Adrenal gland (tissue), 19 donors: ENCODE measurements at places on chromosomes 3 and 15.

DNA sequence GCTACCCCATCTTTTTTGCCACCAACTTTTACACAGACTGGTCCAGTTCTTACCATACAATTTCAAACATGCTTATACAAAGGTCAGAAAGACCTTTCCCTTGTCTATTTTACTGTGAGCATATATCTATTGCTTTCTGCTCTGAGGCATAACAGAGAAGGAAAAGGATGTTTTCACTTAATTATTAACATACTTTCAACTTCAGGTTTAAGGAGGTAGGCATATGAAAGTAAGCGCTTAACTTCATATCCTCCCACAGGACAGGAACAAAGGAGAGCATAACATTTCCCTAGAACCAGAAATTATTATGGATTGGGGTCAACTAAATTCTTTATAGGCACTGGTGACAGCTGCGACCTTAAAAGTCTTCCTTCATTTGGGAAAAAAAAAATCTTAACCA lies 1.1 kb downstream of the MYEF2 start:
- DNase-seq = no peak

GRCh38 chr3:55488398-55489055 lies 1.4 kb upstream of the WNT5A start:
- peak; percentile 63 for DNase-seq

DNA sequence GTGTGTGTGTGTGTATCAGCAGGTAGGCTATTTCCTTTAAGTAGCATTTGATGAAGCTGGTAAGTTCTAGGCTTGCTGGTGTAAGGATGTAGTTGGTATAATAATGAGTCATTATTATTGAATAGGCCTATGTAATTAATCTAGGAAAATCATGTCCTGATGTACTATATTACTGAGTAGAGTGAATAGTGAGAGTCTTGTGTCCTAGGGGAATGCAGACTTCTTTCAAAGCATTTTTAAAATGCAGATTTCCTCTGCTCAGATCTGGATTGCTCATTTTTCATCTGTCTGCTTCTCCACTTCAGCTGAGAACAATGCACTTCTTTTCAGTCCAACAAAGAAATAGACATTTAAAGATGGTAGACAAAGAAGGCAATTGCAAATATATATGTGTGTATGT lies 434.2 kb upstream of the ONECUT1 start:
- DNase-seq = no peak

GRCh38 chr15:71440489-71441110 lies 325.3 kb downstream of the THSD4 start:
- no peak for DNase-seq

DNA sequence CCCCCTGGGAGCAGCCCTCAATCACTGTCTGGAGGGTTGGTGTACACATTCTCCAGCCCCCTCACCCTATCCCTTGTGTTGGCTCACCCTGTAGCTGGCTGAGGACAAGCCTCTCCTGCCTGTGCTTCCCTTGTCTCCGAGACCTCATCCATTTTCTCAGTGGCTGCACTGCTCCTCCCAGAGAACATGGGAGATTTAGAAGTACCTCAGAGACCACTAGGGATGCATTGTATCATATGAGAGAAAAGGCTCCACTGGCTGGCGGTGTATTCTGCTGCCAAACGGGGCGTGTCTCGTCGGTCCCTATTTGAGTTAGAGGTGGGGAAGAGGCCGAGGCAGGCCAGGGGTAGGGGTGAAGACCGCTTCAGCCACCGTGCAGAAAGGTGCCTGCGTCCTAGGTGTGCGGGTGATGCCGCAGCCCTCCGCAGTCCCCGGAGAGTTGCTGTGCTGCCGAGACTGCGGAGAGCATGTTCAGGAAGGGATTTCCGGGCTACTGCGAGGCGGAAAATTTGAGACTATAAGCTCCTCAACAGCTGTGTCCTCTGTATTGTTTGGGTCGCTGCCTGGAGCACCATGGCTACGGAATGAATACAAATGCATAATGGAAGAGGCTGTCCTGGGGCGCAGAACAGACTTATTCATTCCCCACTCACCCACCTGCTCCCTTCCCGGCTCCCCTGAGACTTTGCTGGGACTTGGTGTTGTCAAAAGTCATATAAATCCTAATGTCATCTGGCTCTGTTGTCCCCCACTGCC lies 43.8 kb downstream of the SPSB4 start:
- peak; percentile 23 for DNase-seq

- no peak for DNase-seq
Measured at GRCh38 chr15:80744415-80744814, 34.8 kb upstream of the CEMIP start.

- DNase-seq = no peak
Measured at GRCh38 chr3:8532251-8532871, 30.7 kb downstream of the LMCD1 start.

- DNase-seq = peak; percentile 91
Measured at GRCh38 chr3:37526511-37526910, 335.2 kb upstream of the CTDSPL start.

DNA sequence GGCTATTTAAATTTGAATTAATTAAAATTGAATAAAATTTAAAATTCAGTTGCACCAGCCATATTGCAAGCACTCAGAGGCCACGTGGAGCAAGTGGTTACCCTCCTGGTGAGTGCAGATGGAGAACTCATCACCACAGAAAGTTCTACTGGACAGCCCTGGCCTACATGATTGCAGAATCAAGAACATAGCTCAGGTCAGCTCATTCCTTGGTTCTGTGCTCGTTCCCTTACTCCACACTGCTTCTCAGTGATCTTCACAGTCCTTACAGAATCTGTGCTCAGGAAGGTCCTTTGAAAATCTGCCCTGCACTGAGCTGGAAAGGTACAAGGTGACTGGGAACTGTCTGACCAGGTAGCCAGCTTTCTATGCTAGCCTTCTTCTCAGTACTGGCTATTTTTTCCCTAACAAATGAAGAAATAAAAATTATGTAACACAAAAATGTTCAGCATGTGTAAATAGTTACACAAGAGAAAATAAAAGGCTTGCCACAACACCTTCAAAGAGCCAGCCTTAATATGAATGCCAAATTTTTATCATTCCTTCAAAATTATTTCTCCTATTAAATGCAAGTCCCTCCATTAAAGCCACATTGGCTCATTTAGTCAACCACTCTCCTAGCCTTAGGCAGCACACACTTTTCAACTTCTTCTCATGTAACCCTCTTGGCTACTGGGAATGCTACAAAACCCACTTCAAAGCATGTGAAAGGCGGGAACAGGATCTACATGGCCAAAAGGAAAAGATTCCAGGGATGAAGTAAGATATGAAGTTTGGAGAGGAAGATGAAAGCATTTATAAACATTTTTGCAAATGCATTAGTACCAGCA lies 326.4 kb upstream of the WNT5A start:
- DNase-seq = no peak

GRCh38 chr15:81548365-81549130 lies 174.5 kb upstream of the TMC3 start:
- no peak for DNase-seq

GRCh38 chr15:36208868-36209582 lies 370.4 kb upstream of the CDIN1 start:
- no peak for DNase-seq

DNA sequence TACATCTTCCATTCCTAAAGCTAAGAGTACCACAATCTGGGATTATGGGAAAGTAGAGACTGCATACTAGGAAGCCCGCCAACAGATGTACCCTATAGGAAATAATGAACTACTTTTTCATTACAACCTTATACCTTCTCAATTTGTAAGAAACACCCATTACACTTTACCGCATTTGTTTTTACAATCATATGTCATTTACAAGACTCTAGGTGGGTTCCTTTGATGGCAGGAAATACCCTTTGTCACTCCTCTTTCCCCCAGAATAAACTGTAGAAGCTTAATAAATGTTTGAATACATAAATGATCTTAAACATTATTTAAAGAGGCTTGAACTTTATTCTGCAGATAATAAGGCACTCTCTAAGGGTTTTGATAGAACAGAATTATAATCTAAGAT lies 150.1 kb upstream of the TGFBR2 start:
- DNase-seq = no peak

DNA sequence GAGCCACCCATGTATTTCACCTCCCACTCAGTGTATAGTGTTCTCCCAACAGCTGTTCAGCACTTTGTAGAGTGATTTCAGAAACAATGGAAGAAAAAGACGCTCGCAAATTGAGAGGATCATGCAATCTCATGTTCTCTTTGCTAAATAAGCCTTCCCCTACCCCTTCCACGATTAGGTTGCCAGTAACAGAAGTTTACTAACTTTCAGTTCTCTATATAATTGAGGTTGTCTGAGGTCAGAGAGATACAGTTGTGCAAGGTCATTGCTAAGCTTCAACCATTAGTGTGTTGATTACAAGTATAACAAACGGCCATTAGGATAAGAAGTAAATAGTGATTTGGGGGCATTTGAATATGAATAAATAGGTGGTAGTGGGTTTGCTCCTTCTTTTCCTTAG lies 99.6 kb downstream of the TUSC7 start:
- DNase-seq = no peak

DNA sequence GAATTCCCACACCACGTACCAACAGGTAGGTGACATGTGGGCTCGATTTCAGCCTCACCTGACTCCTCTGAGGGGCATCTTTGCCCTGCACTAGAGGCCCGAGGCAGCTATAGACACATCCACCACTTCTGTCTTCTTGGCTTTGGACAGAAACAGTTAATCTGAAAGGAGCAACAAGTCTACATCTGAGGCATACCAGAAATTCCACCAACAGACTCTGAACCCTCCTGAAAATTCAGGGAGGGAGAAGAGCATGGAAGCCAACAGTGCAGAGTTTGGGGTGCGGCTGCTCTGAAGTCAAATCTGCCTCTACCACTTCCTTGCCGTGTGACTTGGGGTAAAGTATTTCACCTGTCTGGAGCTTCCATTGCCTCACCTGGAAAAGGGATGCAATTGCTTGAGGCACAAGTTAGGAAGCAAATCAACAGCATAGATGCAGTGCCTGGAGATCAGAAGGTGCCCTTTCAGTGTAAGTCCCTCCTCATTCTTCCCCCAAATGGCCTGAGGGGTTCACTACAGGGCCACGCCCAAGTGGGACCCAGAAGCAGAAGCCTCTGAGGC lies 119.8 kb downstream of the SHQ1 start:
- no peak for DNase-seq

GRCh38 chr3:129703913-129704312 lies 97.4 kb upstream of the PLXND1 start:
- DNase-seq = no peak

DNA sequence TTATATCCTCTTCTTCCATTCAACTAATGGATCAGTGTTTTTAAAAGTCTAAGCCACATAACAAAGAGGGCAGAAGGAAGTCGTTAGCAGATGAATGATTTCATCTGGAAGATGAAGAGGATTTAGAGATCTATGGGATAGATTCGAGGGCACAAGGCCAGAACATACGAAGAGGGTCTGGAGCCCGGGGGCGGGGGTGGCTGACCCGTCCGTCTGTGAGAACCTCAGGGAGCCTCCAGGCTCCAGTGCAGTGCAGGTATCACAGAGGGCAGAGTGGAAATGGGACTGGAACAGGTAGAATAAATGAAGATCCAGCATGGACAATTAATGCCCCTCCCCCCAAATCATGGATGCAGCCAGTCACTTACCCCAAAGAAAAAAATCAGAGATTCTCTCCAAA lies 1.5 kb upstream of the GOLGA8B start:
- DNase-seq = no peak

- DNase-seq = no peak
Measured at GRCh38 chr15:62394079-62394478, 229.0 kb upstream of the C2CD4B start.

GRCh38 chr15:49898575-49899283 lies 220.3 kb downstream of the ATP8B4 start:
- DNase-seq = no peak

DNA sequence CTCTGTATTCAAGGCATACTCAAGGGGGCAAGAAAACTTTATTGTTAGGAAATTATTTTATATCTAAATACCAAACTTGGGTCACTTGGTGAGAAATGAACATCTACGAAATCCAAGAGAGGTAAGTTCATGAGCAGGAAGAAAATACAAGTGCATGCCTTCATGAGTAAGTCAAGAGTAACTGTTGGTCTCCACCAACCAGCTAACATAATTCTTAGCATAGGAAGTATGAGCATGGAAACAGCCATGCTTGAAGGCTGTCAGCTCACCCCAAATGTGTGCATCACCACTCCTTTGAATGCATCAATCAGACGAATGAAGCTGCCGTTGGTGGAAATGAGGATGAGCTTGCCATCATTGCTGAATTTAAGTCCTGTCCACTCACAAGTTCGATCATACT lies 13.9 kb downstream of the PPM1M start:
- no peak for DNase-seq

GRCh38 chr15:72796515-72797337 lies 13.2 kb upstream of the ADPGK start:
- DNase-seq = peak; percentile 67

GRCh38 chr3:133742351-133743091 lies 3.7 kb upstream of the TF start:
- no peak for DNase-seq

DNA sequence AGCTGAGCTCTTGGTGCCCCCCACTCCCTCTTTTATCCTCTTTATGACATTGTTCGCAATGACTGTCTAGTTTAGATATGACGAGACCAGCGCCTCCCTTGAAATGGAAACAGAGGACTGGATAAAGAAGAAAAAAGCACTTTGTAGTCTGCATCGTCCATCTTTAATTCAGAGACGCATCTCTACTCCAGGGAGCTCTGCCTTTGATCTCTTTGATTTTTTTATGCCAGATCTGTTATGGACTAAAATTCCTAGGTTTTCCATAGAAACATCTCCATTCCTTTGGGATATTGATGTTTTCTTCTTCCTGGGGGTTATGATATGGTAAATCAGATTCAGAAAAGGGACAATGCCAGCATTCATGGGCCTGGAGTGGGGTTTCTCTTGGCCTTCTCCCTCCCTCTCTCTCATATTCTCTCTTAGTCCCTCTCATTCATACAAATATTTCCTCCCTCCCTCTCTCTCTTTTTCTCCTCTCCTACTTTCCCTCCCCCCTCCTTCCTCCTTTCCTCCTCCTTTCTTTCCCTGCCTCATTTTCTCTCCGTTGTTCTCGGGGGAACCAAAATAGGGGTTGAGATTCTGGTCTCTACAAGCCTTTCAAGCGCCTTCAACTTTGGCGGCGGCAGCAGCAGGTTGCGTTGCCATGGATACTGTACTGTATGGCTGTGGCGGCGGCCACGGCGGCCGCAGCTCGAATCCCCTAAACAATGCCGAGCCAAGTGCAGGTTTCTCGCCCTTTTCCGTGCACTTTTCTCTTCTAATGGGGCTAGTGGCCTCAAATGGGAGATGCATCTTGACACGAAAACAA lies 45.5 kb downstream of the ZIC4 start:
- no peak for DNase-seq

DNA sequence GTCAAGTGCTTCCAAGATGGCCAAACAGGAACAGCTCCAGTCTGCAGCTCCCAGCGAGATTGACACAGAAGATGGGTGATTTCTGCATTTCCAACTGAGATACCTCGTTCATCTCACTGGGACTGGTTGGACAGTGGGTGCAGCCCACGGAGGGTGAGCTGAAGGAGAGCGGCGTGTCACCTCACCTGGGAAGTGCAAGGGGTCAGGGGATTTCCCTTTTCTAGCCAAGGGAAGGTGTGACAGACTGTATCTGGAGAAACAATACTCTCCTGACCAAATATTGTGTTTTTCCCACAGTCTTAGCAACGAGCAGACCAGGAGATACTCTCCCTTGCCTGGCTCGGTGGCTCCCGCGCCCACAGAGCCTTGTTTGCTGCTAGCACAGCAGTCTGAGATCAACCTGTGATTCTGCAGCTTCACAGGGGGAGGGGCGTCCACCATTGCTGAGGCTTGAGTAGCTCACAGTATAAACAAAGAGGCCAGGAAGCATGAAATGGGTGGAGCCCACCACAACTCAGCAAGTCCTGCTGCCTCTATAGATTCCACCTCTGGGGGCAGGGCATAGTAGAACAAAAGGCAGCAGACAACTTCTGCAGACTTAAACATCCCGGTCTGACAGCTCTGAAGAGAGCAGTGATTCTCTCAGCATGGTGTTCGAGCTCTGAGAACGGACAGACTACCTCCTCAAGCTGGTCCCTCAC lies 293.5 kb upstream of the SUCLG2 start:
- DNase-seq = no peak
